ENCODE measurements at places on chromosomes 1 and 21.

DNA sequence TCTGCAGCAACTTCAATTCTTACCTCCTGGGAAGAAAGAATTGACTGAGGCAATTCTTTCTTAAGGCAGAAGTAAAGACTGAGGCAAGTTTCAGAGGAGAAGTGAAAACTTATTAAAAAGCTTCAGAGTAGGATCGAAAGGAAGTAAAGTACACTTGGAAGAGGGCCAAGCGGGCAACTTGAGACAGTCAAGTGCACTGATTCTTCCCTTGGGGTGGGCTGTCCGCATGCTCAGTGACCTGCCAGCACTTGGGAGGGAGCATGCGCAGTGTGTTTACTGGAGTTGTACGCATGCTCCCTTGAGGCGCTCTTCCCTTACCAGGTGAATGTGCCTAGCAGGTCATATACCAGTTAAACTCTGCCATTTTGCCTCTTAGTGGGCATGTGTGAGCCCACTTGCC is 55.3 kb upstream of the NBPF3 start:
- DNase-seq, result peak; percentile 49

GRCh38 chr1:76426606-76427005 is 352.1 kb downstream of the ST6GALNAC3 start:
- DNase-seq, result no peak

DNA sequence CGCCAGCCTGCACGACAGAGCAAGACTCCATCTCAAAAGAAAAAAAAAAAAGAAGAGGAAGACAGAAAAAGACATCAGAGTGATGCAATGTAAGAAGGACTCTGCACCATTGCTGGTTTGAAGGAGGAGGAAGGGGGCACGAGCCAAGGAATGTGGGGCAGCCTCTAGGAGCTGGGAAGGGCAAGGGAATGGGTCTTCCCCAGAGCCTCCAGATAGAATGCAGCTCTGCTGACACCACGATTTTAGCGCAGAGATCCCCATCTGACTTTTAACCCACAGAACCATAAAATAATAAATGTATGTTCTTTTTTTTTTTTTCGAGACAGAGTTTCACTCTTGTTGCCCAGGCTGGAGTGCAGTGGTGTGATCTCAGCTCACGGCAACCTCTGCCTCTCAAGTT is 33.9 kb upstream of the LAMC2 start:
- no peak for DNase-seq

DNA sequence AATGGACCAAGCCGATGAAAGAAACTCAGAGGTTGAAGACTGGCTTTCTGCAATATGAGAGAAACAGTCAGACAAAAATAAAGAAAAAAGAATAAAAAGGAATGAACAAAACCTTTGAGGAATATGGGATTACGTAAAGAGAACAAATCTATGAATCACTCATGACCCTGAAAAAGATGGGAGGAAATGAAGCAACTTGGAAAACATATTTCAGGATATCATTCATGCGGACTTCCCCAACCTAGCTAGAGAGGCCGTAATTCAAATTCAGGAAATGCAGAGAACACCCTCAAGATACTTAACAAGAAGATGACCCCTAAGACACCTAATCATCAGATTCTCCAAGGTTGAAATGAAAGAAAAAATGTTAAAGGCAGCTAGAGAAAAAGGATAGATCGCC is 705.3 kb upstream of the CHRM3 start:
- no peak for DNase-seq

GRCh38 chr1:232574889-232575762 is 54.8 kb downstream of the SIPA1L2 start:
- no peak for DNase-seq

DNA sequence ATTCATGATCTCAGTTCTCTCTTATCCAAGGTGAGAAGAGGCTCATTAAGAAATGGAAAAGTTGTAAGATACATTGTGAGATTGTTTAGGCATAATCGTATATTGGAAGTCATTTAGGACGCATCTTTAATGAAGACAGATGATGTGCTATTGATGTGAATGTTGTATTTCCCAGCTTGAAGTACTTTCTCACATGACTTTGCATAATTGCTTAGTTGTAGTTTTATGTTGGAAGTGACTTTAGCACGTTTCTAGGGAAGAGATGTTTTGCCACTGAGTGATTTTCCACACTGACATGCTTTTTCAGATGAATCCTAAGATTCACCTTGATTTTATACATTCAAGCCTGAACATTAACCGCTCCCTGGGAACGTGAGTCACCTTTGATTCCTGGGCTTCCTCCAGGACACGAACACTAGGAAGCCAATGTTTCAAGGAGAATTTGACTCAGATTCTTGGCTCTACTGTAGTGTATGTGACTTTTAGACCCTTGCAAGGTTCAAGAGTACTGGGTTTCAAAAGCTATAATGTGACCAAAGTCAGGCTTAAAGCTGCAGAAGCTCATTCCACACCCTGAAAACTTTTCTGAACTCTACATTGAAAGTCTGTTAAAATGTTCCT is 27.9 kb downstream of the ANGEL2 start:
- DNase-seq, result no peak

- DNase-seq, result no peak
Measured at GRCh38 chr1:222702210-222702609, 10.1 kb downstream of the AIDA start.

DNA sequence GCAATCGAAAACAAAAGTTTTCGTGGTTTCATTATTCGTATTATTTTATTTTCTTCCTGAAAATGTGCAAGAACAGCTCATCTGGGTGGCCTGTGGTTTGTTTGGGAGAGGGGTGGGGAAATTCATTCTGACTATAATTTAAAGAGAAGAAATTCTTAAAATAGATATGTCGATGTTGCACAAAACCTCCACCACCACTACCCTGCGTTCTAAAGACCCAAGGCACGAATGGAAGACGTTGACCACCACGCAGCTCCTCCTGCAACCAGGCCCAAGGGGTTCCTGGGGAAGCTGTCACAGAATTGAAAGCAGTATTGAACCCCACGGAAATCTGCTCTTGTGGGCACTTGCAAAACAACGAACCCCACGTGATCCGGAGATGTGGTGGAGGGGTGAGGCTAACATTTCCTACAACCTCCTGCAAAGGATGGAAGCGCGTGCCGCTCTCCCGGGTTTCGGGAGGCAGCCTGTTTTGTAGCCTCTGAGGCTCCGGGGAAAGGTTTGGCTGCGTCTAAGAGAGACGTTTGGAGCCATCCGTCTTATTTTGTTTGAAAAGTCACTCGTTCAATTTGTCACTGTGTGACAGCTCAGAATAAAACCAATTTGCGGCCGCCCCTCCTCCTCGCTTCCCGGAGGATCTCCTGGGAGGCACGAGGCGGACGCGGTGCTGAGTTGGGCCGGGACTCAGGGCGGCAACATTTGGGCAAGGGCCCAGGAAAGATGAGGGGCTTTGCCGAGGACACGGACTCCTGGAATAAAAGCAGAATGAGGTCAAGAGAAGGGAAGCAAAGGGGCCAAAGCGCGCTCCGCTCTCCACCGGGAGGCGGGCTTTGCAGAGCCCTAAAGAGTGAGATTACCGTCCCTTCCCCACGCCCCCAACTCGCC is 810 bp upstream of the HLX start:
- no peak for DNase-seq

DNA sequence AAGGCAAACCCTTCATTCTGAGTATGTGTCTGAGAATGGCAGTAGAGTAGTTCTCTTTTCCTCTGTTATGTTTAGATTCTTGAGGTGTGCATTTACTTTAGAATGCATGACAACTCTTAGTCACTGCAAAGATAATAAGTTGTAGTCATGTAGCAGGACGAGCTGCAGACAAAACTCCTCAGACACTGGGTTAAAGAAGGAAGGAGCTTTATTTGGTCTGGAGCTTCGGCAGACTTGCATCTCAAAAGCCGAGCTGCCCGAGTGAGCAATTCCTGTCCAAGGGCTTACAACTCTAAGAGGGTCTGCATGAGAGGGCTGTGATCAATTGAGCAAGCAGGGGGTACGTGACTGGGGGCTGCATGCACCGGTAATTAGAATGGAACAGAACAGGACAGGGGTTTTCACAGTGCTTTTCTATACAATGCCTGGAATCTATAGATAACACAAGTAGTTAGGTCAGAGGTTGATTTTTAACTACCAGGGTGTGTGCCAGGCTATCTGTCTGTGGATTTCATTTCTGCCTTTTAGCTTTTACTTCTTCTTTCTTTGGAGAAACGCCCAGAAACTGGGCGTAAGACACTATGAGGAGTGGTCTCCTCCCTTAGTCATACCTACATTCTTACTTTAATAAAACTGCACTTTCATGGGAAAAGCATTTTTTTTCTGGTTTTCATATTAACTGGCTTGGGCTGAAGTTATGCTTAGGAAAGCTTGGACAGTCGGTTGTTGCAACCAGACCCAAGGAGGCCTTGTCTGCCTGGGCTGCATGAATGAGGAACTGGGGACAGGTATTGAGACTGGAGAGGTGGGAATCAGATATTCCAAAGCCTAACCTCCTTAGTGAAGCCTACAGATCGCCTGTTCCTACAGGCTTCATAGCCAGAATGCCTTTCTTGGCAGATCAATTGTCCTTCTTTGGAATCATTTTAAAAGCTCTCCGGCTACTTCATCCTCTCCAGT is 115.1 kb downstream of the RHOU start:
- DNase-seq, result no peak

DNA sequence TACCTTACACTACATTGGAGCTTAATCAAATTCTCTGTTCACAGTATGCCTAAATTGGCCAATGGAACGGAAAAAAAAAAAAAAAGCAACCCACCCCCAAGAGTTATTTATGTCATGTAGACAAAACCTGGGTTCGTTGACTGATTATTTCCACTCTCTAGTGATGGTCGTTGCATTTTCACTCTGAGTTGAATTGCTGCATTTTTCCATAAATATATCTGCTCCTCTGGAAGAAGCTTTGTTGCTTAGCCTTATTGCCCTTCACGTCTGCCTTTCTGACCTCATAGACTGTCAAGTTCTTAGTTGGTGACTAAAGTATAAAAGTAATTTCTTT is 90.2 kb upstream of the RUNX1 start:
- DNase-seq, result no peak

- no peak for DNase-seq
Measured at GRCh38 chr1:26284597-26285347, 4.9 kb downstream of the SH3BGRL3 start.

- DNase-seq, result no peak
Measured at GRCh38 chr1:111624382-111624781, 4.8 kb downstream of the RAP1A start.

DNA sequence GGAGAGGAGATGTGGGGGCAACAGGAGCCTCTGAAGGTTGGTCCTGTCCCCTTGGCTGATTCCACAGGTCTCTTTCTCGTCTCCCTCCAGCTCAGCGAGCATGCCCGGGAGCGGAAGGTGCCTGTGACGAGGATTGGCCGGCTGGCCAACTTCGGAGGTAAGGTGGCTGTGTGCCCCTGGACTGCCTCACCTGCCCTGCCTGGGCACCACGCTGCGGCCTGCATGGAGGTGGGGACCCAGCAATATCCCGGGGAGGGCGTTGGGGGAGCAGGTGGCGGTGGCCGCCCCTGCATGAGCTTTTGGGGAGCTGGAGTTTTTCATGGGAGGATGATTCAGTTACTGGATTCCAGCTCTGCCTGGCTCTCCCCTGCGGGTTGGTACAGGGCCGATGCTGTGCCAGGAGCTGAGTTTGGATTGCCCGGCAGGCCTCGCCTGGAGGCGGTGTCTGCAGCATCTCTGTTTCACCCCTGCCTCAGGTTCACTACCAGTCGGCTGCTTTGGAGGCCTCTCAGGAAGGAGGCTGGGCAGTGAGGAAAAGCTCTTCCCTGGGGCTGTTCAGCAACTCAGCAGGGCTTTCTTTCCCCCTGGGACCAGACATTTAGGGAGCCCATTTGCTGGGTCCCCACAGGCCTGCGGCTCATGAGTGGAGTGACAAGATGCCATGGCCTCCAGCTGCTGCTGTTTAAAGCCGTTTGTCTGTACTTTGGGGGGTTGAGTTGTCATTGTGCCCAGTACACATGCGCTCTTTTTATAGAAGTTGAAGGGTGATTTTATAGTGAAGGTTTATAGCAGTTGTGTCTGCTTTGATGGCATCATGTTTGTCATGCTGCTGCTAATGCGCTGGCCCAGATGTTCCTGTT is 25.7 kb downstream of the COQ8A start:
- no peak for DNase-seq

- DNase-seq, result no peak
Measured at GRCh38 chr1:114235960-114236359, 82.3 kb upstream of the SYT6 start.

GRCh38 chr1:170682809-170683208 is 18.9 kb downstream of the PRRX1 start:
- no peak for DNase-seq

GRCh38 chr1:31776516-31776915 is 12.4 kb upstream of the ADGRB2 start:
- no peak for DNase-seq

- no peak for DNase-seq
Measured at GRCh38 chr1:234606784-234607108, 3.2 kb downstream of the IRF2BP2 start.
